ENCODE measurements at places on chromosomes 6 and 20.

DNA sequence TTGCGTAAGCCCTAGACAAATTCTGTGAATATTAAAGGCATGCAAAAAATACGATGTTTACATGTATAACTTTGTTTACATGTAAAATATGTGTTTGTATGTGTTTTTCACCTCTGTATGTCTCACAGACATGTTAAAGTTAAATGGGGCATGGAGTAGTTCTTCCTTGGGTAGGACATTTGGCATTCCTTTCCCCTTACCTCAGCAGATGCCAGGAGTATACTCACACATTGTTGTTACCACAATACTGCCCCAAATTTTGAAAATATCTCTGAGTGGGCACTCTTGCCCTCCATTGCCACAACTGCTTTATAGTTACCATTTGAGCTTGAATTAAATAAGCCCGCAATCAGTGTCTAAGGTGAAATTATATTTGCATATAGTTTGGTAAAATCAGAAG lies 147.5 kb downstream of the MYO6 start:
- no peak for DNase-seq

- no peak for DNase-seq
Measured at GRCh38 chr6:113211170-113211569, 646.0 kb upstream of the MARCKS start.

- no peak for DNase-seq
Measured at GRCh38 chr6:7215798-7216231, 97.2 kb downstream of the SSR1 start.

- DNase-seq: no peak
Measured at GRCh38 chr20:19453410-19453809, 241.0 kb downstream of the SLC24A3 start.

- DNase-seq: peak; percentile 76
Measured at GRCh38 chr20:48626226-48626937, 201.4 kb downstream of the PREX1 start.

DNA sequence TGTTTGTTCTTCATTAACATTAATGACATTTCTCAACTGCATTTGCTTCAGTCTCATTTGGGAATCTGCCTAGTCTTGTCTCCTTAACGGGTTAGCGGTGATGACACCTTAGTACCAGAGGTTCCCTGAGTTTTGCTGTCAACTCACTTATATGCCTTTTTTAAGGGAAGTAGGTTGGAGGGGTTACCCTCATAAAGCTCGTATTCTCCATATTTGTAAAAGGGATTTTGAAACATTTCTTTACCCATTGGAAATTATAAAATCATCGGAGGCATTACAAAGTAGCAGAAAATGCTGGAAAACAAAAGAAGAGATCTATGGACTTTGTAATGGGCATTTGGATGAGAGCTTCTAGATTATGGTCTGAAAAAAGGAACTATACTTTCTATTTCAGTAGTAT lies 88.7 kb upstream of the PRDM1 start:
- DNase-seq: no peak

DNA sequence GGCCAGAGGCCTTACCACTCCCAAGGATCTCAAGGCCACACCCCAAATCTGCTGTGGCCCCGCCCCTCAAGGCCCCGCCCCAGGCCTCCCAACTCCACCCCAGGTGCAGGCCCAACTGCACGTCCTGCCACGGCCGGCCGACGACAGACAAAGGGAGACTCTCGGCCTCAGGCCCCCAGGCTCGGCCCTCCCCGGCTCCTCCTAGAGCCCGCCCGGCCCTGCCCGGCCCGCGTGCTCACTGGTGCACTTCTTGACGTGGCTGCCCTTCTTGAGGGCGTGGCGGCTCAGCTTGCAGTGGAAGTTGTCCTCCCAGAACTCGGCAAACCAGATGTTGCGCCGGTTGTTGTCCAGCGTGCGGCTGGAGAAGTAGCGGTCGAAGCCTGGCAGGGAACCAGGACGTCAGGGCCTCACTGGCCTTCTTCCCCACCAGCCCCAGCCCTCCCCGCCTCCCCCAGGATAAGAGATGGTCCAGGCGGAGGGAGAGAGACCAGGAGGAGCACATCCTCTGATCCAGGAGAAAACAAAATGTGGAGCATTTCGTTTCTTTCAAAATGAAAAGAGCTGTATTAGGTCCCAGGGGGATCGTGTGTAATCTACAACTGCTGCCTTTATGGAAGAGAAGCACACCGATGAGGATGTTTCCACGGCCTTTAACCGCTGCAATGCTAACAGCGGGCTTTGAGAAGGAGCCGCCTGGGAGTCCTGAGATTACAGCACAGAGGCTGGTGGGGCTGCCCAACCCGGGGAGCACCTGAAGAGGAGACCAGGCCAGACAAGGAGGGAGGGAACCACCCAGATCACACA lies 89.4 kb downstream of the GRM4 start:
- DNase-seq: no peak

DNA sequence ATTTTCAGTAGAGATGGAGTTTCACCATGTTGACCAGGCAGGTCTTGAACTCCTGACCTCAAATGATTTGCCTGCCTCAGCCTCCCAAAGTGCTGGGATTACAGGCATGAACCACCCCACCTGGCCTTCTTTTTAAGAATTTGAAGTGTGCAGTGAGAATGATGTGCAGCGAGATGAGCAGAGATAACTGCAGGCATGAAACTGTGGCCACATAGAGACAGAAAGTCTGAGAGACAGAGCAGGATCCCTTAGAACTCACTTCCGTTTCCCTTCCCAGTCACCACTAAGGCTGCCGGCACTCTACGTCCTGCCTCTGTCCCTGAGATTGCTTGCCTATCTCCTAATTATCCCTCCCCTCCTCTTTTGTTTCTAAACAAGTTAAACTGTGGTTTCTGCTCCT lies 27.2 kb downstream of the IL22RA2 start:
- no peak for DNase-seq

DNA sequence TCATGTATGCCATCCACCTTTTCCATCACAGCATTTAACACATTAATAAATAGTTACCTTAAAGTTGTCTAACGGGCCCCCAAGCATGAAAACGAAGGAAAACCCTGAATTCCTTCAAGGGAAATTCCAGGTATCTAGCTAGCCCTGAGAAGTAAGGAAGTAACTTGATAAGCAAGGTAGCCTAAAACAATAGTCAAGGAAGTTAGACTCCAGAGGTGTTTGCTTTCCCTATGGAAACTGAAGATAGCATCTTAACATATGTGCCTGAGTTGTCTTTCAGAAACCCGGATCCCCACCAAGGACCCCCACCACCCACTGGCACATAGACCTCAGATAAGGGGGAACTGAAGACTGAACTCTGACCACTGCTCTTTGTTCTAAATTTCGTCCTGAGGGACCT lies 127.4 kb downstream of the TBXT start:
- DNase-seq: no peak

DNA sequence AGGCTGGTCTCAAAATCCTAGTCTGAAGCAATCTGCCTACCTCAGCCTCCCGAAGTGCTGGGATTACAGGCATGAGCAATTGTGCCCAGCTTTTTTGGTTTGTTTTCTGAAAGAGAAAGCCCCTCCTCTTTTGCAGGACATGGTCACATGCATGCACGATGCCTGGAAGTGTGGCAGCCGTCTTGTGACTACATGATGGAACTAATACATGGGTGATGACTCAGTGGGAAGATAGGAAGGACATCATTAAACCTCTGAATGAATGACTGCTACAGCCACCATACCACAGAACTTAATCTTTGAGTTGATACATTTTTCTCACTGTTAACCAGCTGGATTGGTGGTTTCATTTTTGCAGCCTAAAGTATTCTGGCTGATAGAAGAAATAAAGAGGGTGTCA lies 13.4 kb upstream of the CTNNBL1 start:
- no peak for DNase-seq

DNA sequence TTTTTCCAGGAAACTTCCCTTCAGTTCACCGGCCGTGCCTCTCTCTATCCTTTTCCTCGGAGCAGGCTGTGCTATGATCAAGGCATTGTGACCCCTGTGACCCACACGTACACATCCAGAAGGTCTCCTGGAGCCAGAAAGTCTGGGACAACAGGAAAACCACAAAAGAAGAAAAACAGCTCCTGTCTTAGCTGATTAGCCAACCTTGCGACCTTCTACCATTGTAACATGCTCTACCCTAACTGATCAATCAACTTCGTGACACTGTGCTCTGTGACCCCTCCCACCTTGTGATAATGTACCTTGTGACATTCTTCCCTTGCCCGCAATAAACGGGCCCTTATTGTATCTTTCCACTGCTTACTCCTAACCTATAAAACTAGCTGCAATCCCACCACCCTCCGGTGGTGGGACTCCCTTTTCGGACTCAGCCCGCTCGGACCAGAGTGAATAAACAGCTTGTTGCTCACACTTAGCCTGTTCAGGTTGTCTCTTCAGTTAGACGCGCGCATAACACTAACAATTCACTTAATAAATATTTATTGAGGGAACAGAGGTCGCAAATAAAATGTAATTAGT lies 24.2 kb downstream of the ZNF311 start:
- no peak for DNase-seq

DNA sequence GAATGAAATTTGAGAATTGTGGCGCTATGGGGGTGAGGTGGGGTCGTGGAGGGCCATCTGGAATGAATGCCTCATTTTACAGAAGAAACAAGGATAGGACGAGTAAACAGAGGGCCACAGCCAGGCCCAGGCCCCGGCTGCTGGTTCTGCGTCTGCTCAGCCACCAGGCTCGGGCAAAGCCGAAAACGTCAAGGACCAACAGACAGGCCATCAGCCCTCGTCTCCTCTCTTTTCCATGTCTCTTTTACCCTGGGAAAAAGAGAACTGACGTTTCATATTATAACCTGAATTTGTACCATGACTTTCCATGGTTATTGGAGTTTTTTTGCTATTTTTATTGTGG lies 212.4 kb upstream of the ARID1B start:
- no peak for DNase-seq

DNA sequence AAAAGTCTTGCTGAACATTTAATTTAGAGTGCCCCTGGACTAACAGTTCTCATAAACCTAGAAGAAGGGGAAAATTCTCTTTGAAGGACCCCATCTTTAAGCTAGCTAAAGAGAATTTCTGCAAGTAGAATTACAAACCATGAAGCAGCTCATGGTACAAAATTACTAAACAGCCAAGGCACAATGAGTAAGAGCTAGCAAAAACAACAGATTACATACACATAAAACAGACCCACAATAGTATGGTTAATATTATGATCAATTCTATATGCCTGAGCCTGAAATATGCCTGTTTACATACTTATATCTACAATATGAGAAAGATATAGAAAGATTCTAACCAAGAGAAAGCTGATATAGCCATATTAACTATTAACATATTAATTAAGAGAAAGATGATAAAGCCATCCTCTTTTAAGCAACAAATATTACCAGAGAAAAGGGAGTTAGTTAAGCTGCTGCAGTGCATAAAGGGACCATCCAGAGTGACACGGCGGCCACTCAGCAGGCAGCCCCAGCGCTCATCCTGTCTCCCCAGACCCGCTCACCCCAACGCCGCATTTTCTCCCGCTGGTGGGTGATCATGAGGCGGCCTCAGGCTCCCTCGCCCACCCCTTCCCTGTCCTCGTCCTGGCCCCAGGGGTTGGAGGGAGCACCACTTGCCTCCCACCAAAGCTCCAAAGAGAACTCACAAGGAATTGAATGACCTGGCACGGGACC lies 98.4 kb upstream of the CARMIL1 start:
- DNase-seq: no peak

DNA sequence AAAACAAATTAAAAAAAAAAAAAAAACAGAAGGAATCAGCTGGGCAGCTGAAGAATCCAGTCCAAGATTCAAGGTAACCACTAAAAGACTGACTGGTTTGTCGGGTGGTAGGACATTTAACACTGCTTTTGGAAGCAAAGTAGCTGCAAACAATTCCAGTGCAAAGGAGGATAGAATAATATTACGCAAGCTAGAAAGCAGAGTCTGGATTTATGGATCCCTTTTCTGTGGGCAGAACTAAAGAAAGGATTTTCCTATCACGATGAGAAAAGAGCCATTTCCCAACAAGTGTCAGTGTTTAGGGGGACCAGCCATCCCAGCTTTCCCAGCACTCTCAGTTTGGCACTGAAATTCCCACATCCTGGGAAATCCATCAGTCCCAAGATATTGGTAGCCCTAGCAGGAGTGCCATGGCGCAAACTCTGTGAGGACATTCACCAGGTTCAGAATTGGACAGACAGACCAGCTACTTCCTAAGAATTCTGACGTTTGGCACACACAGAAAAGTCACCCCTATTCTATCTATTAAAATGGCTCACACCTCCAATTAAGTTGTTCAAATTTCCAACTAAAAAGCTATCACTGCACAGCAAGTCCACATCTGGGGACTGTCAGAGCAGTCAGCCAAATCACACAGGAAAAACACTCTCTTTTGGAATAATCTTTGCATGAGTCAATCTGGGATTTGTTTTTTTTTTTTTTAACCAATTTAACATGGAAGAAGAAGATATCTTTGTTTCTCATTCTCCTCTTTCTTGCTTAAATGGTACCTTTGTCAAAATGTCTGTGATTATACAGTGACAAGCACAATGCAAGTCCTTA lies 356.8 kb upstream of the ARID1B start:
- DNase-seq: no peak

DNA sequence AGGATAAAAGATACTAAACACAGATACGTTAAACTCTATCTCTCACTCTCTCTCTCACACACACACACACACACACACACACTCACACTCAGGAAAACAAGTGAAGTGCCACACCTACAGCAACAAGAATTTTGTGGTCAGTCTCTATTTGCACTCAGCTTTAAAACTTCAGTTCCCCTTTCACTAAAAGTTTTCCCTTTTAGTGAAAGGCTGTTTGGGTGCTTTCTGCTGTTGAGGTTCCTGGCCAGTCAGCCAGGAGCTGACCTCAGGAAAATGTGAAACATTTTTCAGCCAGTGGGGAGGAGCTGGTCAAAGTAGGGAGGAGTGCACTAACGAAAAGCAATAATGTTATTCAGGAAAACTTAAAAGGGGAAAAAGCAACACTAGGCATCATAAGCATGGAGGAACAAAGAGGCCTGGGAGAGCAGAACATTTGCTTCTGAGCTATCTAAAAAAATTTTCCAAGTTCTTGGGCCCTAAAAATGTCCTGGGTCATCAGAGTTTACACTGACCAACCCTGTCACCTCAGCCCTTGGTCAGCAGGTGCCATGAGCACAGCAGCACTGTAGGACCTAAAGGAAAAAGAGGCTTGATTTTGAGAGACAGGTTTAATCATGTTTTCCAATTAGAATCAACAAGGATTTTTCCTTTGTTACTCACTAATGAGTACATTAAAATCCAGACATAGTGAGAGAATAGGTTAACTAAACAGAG lies 30.7 kb upstream of the NT5E start:
- DNase-seq: no peak

- no peak for DNase-seq
Measured at GRCh38 chr6:47680051-47680450, 18.3 kb upstream of the ADGRF4 start.

GRCh38 chr20:33328157-33329137 lies 45.4 kb downstream of the BPIFB1 start:
- DNase-seq: no peak

DNA sequence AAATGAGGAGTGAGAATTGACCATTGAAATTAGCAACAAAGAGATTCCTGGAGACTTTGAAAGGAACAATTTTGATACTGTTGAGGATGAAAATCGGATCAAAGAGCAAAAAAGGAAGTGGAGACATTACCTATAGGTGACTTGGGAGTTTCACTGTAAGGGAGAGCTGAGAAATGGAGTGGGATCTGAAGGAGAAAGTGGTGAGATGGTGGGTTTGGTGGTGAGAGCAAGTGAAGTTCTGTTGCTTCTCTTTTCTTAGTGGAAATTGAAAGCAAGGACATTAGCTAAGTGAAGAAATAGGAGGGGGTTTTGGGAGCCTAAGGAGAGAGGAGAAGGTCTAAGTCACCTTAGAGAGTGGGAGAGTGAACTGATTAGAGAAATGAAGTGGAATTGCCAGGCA lies 4.2 kb downstream of the ERGIC3 start:
- no peak for DNase-seq

- DNase-seq: no peak
Measured at GRCh38 chr6:125245523-125246264, 56.1 kb downstream of the HDDC2 start.
